ENCODE measurements at places on chromosomes 1 and 21. TPM values are rescaled to one million over a fixed set of nuclear protein-coding genes. Genes with fewer than 3 reads are reported as not detected.

DNA sequence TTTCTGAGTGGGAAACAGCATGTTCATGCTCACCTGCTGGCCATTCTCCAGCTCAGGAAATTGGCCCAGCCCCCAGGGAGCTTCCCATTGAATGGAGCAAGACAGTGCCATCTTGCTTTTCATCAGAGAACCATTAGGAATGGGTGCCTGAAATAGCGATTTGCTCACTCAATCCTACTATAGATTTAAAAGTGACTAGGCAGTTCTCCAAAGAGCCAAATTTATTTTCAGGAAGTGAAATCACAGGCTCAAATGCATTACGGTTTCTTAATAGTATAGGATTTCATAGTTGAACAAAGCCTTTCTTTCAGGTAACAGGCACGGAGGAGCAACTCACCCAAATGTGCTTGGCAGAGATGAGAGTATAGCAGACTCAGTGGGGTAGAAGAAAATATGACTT lies 272.1 kb downstream of the GRIK1 start:
- DNase-seq = no peak

Gene RNF19B
- total RNA-seq = 18.7 TPM

- no peak for DNase-seq
Observed at GRCh38 chr1:222817529-222817928, 2.7 kb downstream of the DISP1 start.

GRCh38 chr1:29650476-29650875 lies 414.2 kb downstream of the PTPRU start:
- DNase-seq = no peak

- DNase-seq = peak; percentile 22
Observed at GRCh38 chr1:99737016-99737415, 29.4 kb downstream of the FRRS1 start.

GRCh38 chr1:116195077-116195868 lies 84.1 kb downstream of the MAB21L3 start:
- DNase-seq = no peak

DNA sequence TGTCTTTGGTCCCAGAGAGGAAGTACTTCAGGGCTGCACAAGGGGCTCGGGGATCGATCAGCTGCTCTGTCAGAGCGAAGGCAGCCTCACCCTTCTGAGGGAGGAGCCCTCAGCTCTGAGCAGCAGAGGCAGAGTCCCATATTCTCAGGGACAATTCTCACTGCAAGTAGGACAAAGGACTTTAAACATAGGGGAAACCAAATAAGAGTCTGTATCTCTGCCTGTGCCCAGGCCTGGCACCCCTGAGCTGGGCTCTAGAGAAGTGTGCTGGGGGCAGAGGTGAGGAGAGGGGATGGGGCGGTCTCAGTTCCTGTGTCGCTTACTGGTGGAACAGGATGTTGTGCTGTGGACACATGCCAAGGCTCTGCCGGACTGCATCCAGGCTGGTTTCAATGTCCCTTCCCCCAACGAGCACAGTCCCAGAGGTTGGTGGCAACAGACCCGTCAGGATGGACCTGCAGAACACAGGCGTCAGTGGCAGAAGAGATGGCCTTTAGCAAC lies 76.6 kb downstream of the ABCA4 start:
- DNase-seq = peak; percentile 36

DNA sequence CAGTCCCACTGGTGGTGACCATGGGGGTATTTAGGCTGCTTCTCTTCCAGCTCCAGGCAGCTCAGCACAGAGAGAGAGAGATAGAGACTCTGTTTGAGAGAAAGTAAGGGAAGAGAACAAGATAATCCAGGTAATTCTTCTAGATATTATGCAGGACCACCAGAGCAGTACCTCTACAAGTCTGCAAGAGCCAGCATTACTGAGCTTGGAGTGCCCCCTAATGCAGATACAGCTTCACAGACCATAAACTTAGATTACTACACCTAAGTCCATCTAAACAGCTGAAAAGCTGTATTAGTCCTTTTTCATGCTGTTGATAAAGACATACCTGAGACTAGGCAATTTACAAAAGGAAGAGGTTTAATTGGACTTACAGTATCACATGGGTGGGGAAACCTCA lies 570.3 kb downstream of the LRRIQ3 start:
- DNase-seq = no peak

Gene KLF17
- 10.9 TPM for total RNA-seq

Gene CFAP126
- not detected for total RNA-seq
